ENCODE measurements at places on chromosomes 6 and 20.

- no peak for DNase-seq
Measured at GRCh38 chr6:139126931-139127330, 7.9 kb upstream of the HECA start.

DNA sequence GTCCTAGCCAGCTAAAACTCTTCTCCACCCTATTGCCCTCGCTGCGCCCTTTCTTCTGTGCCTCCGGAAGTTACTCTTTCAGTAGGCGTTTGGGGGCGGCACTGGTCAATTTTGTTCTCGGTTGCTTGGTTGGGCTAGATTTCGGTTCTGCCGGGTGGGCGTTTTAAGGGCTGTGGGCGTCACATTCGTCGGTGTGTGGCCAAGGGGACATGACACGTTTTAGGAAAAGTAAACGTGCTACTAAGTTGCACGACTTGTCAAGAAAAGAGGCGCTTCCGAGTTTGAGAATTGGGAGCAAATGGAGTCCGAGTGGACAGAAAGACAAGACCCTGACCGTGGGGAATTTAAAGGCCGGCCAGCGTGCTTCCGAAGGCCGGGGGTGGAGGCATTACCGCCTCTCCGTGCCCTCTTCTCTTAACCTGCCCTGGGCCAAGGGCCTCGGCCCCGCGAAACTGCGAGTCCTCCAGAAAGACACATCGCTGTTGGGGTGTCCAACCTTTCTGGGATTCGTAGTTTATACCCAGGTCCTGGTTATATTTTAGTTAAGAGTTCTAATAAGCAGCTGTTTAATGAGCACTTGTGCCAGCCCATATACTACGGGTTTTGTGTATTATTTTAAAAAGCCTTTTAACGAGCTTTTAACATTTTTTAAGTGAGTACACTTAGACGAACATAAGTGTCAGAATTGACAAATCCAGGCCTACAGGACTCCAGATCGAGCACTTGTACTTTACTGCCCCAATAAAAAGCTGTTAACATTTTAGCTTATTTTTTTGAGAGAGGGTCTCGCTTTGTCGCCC, 664 bp upstream of the BAG6 start:
- no peak for DNase-seq

- DNase-seq, result no peak
Measured at GRCh38 chr6:109102762-109103161, 7.5 kb downstream of the CEP57L1 start.

DNA sequence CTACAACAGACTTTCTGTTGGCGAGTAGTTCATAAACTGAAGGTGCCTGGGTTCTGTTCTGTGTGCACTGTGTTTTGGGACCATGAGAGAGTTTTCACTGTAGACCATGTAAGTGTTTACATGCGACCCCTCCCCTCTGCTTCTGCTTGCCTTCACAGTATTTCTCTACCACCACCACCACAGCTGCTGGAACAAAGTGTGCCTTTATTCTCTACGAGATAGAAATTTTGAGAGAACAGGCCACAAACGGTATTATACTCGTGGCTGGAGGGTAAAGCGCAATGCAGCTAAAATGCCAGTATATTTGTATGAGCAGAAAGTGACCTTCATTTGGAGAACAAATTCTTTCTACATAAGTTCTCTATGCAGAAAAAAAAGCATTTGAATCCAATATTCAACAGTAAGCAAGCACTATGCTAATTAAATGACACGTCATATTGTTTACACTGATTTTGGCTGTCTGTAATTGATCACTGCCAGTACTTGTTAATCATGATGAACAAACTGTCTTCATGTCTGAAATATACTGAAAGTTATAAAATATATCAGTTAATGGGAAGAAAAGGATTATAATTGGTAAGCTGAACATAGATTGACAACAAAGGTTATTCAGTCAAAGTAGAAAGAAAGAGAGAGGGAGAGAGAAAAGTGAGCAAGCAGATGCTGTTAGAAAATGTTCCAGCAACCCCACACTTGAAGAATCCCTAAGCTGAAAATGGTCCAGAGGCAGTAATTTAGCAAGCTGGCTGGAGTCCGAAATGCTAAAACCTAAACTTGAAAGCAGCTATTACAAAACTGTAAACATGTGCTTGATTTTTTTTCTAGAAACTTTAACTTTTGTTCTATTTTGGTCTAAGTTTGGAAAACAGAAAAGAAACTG, 8.8 kb downstream of the CLDN20 start:
- no peak for DNase-seq
